ENCODE measurements at places on chromosomes 6 and 20. TPM values are rescaled to one million over a fixed set of nuclear protein-coding genes. Genes with fewer than 3 reads are reported as not detected.
A peak's percentile ranks its signal among the peaks of the same experiment; 100 is the strongest.

Gene RBM24
- not detected for polyA plus RNA-seq

Gene MEP1A
- not detected for polyA plus RNA-seq

Gene ZSWIM3
- polyA plus RNA-seq, result 1.2 TPM

- no peak for DNase-seq
- H3K27me3 ChIP-seq, result no peaks in the 10 kb centered on the region
- peaks cover 14% of the 10 kb centered on the region for H3K4me1 ChIP-seq
- no peak overlapping the region for H3K27ac ChIP-seq
- H3K4me3 ChIP-seq, result no peak overlapping the region
Observed at GRCh38 chr6:3376893-3377535, 79.8 kb downstream of the SLC22A23 start.

DNA sequence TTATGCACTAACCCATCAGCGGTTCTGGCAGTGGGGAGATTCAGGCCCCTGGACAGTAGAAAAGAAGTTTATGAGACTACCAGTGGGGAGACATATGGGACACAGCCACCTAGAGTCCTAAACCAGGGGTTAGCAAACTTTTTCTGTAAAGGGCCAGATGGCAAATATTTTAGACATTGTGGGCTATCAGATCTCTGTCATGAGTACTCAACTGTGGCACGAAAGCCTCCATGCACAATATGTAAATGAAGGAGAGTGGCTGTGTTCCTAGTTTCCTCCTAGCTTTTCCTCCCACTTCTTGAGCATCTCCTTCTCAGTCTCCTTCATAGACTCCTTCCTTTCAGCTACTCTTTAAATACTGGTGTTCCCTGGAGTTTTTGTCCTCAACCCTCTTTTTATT lies 3.3 kb upstream of the HLA-DMA start:
- H3K36me3 ChIP-seq, result no peaks in the 10 kb centered on the region
- H3K4me1 ChIP-seq, result peaks cover 21% of the 10 kb centered on the region

DNA sequence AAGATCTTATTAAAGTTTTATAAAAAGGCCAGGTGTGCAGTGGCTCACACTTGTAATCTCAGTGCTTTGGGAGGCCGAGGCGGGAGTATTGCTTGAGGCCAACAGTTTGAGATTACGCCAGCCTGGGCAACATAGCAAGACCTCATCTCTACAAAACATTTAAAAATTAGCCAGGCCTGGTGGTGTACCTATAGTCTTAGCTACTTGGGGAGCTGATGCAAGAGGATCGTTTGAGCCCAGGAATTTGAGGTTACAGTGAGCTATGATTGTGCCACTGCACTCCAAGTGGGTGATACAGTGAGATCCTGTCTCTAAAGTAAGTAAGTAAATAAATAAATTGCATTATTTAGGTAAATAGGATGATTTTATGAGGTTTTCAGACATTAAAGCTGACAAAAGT lies 183.2 kb downstream of the ISM1 start:
- H3K4me3 ChIP-seq, result no peak overlapping the region
- H3K4me1 ChIP-seq, result no peaks in the 10 kb centered on the region
- DNase-seq, result no peak
- H3K27ac ChIP-seq, result no peak overlapping the region

- H3K27me3 ChIP-seq, result no peaks in the 10 kb centered on the region
- H3K27ac ChIP-seq, result no peak overlapping the region
- H3K4me1 ChIP-seq, result no peaks in the 10 kb centered on the region
- H3K4me3 ChIP-seq, result no peak overlapping the region
- H3K36me3 ChIP-seq, result no peaks in the 10 kb centered on the region
- DNase-seq, result no peak
Observed at GRCh38 chr6:46772016-46772415, 21.2 kb upstream of the MEP1A start.

DNA sequence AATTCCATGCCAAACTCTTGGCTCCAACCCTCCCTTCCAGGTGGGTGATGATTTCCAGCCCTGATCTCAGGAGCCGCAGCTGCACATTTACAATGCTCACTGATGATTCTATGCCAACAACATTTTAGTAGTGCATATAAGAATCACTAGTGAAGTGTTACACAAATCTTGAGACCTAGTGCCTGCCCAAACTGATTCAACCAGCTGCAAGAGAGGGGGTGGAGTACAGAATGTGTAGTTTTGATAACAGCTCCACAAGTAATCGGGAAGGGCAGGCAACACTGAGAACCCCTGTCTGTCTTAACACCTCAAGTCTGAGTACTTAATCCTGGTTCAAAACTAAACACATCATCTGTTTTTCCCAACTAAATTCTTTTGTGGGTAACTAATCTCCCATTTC lies 91.7 kb downstream of the PRDM1 start:
- H3K27me3 ChIP-seq, result no peaks in the 10 kb centered on the region
- H3K36me3 ChIP-seq, result no peaks in the 10 kb centered on the region
- no peak overlapping the region for H3K27ac ChIP-seq
- DNase-seq, result no peak
- H3K4me1 ChIP-seq, result peaks cover 38% of the 10 kb centered on the region

GRCh38 chr6:28738396-28738765 lies 185.4 kb downstream of the TRIM27 start:
- H3K4me1 ChIP-seq, result no peaks in the 10 kb centered on the region
- H3K27ac ChIP-seq, result no peak overlapping the region
- no peak overlapping the region for H3K4me3 ChIP-seq
- H3K36me3 ChIP-seq, result no peaks in the 10 kb centered on the region
- peaks cover 70% of the 10 kb centered on the region for H3K27me3 ChIP-seq

DNA sequence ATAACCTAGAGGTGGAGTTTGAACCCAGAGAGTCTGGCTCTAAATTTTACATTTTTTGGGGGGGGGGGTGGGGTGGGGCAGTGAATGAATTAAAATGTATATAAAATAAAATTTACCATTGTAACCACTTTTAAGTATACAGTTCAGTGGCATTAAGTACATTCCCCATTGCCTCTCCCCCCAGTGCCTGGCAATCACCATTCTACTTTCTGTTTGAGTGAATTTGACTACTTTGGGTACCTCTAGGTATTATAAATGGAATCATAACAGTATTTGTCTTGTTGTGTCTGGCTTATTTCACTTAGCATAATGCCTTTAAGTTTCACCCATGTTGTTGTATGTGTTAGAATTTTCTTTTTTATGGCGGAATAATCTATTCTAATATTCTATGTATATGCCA lies 2.7 kb downstream of the FAM110A start:
- no peaks in the 10 kb centered on the region for H3K36me3 ChIP-seq
- H3K4me1 ChIP-seq, result peaks cover 24% of the 10 kb centered on the region
- no peaks in the 10 kb centered on the region for H3K27me3 ChIP-seq
- no peak overlapping the region for H3K27ac ChIP-seq
- no peak overlapping the region for H3K4me3 ChIP-seq

DNA sequence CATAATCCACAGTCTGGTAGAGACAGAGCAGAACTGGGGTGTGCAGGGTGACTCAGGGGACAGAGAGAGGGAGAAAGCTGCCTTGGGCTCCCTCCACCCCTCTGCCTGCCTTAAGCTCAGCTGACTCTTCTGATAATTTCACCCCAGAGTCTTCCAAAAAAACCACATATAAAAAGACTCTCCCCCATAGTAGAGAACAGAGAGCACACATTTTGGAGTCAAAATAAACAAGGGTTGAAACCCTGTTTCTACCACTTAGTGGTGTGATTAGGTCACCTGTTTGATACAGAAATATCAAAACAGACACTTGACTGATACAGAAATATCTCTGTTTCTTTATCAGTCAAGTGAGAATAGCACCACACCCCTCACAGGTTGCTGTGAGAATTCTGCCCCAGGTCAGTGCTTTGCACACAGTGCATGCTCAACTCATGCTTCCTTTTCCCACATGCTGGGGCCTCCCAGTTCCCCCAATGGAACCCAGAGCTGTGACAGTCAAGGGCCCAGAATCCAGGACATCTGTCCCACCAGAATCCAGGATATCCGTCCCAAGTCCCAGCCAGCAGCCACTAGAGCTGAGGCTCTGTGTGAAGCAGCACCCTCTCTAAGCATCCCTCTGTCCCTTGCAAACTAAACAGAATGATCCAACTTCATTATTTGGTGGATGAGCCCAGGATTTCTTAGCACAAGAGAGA lies 1.2 kb downstream of the TREML2 start:
- peaks cover 47% of the 10 kb centered on the region for H3K4me1 ChIP-seq
- no peak for DNase-seq
- H3K27ac ChIP-seq, result peak overlapping the region; percentile 88
- H3K4me3 ChIP-seq, result peak overlapping the region; percentile 10

DNA sequence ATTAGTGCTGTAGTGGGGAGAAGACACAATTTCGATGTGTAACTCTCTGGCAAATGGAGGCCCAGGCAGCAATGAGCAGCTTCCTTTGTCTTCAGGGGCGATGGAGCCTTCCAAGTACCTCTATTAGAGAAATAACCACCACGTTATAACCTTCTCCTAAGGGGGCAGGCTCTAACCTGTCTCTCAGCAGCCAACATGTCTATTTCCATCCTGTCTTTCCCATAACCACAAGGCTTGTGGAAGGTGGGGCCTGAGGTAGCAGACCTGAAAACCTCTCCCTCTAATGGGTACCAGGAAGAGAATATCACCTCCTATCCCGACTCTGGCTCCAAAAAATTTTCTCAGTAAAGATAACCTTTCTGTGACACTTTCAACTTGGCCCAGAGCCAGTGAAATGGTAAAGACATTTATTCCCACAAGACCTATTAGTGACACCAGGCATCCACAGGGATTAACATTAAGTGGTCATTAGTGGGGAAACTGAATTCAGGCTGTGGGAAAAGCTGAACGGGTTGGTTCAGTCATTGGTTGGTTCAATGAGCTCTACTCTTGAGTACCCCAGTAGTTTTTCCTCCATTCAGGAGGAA lies 4.0 kb downstream of the PEX6 start:
- no peak overlapping the region for H3K4me3 ChIP-seq
- peak overlapping the region; percentile 12 for H3K27ac ChIP-seq
- no peaks in the 10 kb centered on the region for H3K27me3 ChIP-seq
- no peaks in the 10 kb centered on the region for H3K36me3 ChIP-seq
- peaks cover 25% of the 10 kb centered on the region for H3K4me1 ChIP-seq

Data from naive thymus-derived CD4-positive, alpha-beta T cell (primary cell).